Left kidney (tissue), 8 donors: ENCODE measurements at places on chromosomes 6 and 20. TPM values are rescaled to one million over a fixed set of nuclear protein-coding genes. Genes with fewer than 3 reads are reported as not detected.

EDEM2 gene
- 16.6 TPM for polyA plus RNA-seq

DNA sequence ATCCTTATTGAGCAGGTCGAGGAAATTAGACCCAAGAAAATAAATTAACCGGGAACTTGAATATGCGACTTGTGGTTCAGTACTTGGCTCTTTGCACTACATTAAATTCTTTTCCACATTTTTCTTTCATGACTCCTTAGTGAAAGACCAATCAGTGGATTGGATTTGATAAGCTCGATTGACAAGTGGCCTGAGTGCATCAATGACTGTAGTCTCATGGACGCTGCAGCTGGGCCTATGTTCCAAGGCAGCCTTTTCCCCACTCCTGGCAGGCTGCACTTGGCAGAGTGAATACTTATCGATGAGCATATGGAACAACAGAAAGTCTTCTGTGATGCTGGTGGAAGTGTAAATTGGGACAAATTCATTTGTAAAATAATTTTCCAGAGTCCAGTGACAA lies 210.8 kb upstream of the EXOC2 start:
- DNase-seq = no peak

DNA sequence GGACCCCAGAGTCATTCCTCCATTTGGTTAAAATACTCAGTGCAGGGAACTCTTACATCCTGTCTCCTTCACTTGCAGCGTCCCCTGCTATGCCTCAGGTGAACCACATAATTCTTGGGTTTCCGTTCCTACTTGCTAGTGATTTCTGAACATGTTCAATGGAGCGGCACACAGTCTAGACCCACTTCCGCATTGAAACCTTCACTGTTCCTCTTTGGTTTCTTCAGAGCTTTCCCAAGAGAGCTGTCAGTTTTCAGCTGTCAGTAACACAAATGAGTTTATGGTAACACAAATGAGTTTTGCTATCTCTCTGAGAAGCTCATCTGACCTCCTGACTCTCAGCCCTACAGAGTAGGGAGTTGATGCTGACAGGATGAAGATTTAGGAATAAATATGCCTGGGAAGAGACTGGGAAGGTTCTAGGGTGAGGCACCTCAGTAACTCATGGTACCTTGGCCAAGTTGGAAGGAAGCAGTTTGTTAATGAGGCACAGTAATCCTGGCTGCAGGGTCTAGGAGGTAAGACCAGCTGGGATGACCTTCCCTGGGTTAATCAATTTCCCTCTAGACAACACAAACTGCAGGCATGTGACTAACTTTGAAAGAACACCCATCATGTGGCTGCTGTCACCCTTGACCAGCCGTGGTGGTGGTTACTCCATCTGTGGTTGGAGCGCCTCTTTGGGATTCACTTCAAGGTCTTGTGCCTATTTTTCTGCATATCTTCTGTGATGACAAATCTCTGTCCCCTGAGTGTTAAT lies 5.4 kb downstream of the SYS1 start:
- no peak for DNase-seq

- no peak for DNase-seq
Observed at GRCh38 chr20:34636648-34637047, 40.2 kb downstream of the PIGU start.

DNA sequence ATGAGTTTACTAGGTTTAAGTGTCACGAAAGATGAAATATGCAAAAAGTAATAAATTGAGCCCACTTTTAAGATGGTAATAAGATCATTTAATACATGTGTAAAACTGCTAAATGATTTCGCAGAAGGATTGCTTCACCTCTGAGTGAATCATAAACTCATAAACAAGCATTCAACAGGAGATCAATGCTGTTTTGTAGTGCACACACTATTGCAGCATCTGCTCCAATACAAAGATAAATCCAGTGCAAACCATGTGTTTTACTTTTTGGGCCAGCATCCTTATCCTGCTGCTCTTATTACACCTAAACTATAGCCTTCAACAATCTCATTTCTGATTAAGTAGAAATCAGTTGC lies 400.1 kb downstream of the NKAIN2 start:
- no peak for DNase-seq
